ENCODE measurements at places on chromosomes 16 and 17. TPM values are rescaled to one million over a fixed set of nuclear protein-coding genes. Genes with fewer than 3 reads are reported as not detected.

NDUFAF8 gene
- 101 TPM for total RNA-seq

GRCh38 chr17:58083491-58084316 lies 485 bp downstream of the DYNLL2 start:
- DNase-seq, result peak; percentile 61

DNA sequence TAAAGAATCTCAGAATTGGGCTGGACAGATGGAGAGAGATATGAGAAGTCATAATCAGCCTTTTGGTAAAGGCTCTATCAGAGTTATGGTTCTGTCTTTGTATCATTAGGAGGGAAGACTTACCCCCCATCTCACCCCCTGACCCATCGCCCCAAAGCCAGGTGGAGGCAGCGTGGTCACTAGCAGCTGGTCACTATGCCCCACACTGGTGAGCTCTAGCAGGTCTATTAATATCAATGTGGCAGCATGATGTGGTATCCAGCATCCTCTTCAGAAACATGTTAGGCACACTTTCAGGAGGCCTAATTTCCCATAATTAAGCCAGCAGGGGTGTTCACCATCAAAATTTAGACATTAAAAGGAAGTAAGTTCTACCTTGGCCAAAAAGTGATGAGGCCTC lies 183.8 kb upstream of the COX10 start:
- no peak for DNase-seq

GRCh38 chr16:68784226-68784625 lies 47.1 kb downstream of the CDH1 start:
- DNase-seq, result no peak

All from thymus (tissue), 14 donors.